ENCODE measurements at places on chromosomes 3 and 15.

DNA sequence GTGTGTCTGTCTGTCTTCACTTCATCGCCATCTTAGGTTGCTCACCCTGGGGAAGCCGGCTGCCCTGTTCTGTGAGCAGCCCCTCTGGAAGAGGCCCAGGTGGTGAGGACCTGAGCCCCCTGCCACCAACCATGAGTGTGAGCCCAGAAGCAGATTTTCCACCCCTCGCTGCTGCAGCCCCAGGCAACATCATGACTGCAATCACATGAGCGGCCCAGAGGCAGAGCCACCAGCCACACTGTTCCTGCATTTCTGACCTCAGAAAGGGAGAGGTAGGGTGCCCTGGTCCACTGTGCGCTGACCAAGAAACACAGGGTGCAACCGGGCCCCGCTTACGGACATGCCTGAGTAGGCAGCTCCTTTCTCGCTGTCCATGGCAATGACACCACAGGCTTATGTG is 92.3 kb upstream of the IQSEC1 start:
- DNase-seq, result no peak

- DNase-seq, result no peak
Observed at GRCh38 chr3:94280958-94281357, 218.1 kb downstream of the NSUN3 start.

DNA sequence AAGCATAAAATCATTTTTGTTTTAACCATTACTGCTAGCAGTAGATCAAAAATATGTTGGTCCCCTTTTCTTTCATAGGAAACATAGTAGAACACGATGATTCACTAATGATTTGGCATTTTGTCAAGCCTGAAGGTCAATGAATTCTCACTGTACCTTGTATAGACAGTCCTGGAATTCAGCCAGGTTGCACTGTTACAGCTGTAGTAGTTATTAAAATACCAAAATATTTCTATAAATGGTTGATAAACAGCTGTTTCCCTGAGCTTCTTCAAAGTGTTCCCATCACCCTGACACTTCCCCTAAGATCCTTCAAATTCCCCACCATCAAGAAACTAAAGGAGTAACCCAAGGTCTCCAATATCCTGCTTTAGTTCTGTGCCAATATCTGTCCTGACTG is 200.9 kb downstream of the ATP8B4 start:
- no peak for DNase-seq

- DNase-seq, result no peak
Observed at GRCh38 chr15:51955504-51955903, 16.1 kb downstream of the LEO1 start.

DNA sequence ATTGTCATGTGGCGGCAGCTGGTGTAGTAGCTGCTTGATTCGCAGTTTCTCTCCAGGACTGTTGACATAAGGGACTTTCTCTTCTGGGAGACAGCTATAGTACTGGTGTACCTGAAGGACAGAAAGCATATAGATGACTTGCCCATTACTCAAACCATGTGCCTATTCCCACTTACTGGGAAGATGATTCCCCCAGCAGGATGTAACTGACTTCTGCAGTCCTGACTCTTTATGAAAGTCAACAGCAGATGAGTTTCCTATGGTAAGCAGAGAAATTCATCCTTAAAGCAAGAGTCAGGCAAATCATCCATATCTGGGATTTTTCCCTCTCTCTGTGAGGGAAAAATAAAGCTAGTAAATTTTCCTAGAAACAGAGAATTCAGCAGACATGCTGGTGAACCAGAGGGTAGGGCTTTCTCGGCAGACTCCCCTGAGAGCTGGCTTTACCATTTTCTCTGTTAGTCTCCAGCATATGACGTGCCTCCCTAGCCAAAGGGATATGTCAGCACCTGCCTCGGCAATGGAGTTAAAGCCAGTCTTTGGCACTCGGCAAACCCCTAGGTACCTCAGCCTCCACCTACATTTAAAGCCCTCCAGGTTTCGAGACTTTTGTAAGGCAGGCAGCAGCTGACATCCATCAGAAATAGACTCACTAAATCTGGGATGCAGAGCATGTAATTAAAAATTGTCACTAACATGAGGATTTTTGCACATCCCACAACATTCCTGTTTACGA is 62.1 kb downstream of the PRICKLE2 start:
- DNase-seq, result no peak

GRCh38 chr3:127448161-127448561 is 142.4 kb downstream of the TPRA1 start:
- no peak for DNase-seq

- no peak for DNase-seq
Observed at GRCh38 chr15:68526784-68527183, 52.0 kb upstream of the CORO2B start.

GRCh38 chr15:101637516-101637915 is 14.7 kb downstream of the TM2D3 start:
- no peak for DNase-seq

GRCh38 chr15:99508852-99509251 is 56.9 kb upstream of the MEF2A start:
- DNase-seq, result no peak

DNA sequence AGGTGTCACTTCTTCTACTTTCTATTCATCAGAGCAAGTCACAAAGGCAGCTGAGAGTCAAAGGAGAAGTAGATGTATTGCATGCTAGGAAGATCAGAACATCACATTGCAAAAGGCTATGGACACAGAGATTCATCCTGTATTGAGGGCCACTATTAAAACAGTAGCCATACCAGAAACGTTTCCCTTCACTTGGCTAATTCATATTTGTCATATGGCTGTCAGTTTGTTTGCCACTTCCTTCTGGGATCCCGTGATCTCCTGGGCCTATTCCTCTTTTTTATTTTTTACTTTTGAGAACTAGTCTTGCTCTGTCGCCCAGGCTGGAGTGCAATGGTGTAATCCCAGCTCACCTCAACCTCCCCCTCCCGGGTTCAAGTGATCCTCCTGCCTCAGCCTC is 184.0 kb upstream of the SATB1 start:
- DNase-seq, result no peak

DNA sequence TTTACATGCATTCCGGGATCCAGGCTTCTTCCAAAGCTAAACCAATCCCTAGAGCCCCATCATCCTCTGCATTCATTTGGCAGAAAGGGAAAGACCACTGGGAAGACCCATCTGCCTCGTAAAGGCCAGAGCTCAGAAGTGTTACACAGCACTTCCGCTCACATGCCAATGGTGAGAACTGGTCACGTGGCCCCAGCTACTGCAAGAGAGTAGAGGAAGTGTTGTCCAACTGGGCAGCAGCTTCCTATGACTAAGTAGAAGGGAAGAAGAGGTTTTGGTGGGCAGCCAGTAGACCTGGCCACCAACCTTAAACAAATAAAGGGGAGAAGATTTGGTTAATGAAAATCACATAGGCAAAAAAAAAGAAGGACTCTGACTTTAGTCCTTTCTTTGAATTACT is 74.4 kb upstream of the PPP2R3A start:
- no peak for DNase-seq

GRCh38 chr3:72797773-72798543 is 50.3 kb downstream of the SHQ1 start:
- no peak for DNase-seq

DNA sequence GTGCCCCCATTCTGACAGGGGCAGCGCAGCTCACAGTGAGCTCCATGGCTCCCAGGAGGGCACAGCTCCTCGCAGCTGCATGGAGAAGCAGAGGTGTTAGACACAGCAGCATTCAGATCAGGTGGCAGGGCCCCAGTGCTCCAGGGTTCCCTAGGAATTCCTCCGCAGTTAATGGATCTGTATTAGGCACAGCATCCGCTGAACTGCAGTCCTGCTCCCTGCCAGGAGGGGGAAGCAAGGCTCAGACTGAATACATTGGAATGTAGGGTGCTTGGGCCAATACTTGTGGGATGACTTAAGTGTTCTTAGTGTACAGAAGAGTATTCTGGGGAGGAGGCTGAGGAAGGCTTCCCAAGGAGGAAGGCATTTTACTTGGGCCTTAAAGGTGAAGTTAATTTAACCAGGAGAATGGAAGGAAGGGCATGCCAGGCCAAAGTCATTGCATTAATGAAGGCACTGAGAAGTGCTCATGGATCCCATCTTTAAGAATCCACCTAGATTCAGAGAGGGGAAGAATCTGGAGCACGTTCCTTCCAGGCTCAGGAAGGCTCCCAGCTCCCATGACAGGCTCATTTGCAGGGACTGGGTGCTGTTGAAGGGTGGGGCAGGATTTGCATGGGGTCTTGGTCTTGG is 111.6 kb downstream of the RAB11A start:
- DNase-seq, result peak; percentile 68
